Sigmoid colon (tissue), 7 donors: ENCODE measurements at places on chromosomes 3 and 15. TPM values are rescaled to one million over a fixed set of nuclear protein-coding genes. Genes with fewer than 3 reads are reported as not detected.

IL5RA gene
- polyA plus RNA-seq: not detected

ICE2 gene
- polyA plus RNA-seq: 4.6 TPM

CPOX gene
- 6.7 TPM for polyA plus RNA-seq

DNA sequence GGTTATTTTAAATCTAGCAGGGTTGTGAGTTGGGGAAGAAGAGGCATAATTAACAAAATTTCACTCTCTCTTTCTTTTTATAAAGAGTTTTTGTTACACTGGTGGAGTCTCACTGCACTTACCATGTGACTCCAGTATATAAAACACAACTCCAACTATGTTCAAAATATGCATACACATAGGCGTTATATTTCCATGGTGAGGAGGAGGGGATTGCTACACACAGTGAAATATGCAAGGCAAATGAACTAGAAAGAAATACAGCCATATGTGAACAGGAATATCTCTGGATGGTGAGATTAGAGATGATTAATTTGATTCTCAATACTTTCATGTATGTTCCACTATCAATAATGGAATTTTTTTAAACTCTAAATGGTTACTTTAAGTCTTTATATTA is 385.0 kb downstream of the MAGI1 start:
- no peaks in the 10 kb centered on the region for H3K36me3 ChIP-seq
- H3K4me1 ChIP-seq: no peaks in the 10 kb centered on the region
- no peaks in the 10 kb centered on the region for H3K27me3 ChIP-seq
- no peak overlapping the region for H3K27ac ChIP-seq
- no peak for DNase-seq
- no peak overlapping the region for H3K4me3 ChIP-seq

GRCh38 chr3:54071601-54072000 is 50.8 kb upstream of the CACNA2D3 start:
- no peak overlapping the region for H3K27ac ChIP-seq
- no peak for DNase-seq
- no peaks in the 10 kb centered on the region for H3K27me3 ChIP-seq
- H3K36me3 ChIP-seq: no peaks in the 10 kb centered on the region
- H3K4me3 ChIP-seq: no peak overlapping the region
- H3K4me1 ChIP-seq: no peaks in the 10 kb centered on the region
